ENCODE measurements at places on chromosomes 2 and 18.

- H3K4me1 ChIP-seq = no peaks in the 10 kb centered on the region
- H3K27ac ChIP-seq = no peak overlapping the region
- H3K36me3 ChIP-seq = no peaks in the 10 kb centered on the region
- no peak overlapping the region for H3K4me3 ChIP-seq
Observed at GRCh38 chr2:240411261-240412160, 24.0 kb upstream of the GPC1 start.

DNA sequence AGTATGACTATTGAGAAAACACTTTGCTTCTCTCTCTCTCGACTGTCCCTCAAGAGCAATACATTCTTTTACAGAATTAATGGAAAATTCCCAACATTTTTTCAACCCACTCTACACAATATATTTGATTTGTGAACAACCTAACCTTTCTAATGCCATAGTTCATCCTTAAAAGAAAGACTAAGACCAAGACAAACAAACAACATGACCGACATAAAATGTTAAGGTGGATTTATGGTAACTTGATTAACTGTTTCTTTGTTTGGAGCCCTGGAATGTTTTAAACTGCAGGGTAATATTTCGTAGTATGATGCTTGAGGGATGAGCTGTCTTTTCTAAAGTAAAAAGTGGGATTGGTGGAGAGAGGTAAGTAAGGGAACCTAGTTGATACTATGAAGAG lies 738.2 kb downstream of the MBD2 start:
- H3K36me3 ChIP-seq = no peaks in the 10 kb centered on the region
- H3K4me3 ChIP-seq = no peak overlapping the region
- no peaks in the 10 kb centered on the region for H3K4me1 ChIP-seq

DNA sequence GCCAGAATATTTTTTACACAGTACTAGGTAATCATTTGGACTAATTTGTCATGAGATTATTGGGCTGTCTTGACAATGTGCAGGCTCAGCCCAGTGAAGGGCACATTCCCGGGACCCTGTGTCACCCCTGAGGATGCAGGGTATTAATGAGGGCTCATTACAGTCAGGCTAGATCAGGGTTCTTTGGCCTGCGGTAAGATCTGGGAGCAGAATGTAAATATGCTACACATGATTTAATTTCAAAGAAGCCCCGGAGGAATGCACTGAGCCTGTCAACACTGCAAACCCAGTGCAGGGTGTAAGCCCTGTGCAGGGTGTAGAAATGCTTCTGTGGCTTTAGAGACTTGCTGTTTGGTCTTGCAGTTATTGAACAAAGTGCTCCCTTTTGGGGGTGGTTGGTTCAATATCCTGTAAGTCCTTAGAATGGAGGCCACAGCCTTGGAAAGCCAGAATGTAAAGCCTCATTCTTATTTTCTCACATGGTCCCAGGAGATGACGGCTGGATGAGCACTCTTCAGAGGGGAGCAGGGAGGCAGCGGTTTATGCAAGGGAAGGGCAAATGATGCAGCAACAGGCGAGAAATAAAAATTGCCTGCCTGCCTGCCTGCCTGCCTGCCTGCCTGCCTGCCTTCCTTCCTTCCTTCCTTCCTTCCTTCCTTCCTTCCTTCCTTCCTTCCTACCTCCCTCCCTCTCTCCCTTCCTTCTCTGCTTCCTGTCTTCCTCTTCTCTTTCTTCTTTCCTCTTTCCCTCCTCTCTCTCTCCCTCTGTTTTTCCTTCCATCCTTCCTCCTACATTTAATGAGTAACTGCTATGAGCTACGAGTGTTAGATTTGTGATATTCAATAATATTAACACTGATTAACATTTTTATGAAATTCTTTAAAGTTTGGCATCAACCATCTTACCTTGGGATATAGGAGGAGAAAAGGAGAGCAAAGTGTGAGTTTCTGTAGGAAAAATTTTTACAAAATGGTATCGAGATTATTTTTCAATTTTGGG lies 148.8 kb downstream of the VAPA start:
- H3K27me3 ChIP-seq = no peaks in the 10 kb centered on the region
- no peak for DNase-seq
- H3K36me3 ChIP-seq = no peaks in the 10 kb centered on the region
- no peak overlapping the region for H3K27ac ChIP-seq

DNA sequence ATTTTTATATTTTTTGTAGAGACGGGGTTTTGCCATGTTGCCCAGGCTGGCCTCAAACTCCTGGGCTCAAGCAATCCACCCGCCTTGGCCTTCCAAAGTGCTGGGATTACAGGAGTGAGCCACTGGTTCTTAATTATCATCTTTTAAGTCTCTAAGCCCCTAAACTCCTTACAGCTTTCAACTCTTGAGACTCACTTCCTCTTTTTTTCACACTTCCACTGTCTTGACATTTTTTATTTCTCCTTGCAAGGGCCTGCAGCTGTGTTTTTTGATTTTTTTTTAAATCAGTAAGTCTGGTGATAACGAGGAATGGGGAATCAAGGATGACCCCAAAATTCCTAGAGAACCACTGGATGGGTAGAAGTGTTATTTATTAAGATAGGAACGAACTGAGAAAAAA lies 8.6 kb upstream of the ABCB11 start:
- no peak overlapping the region for H3K27ac ChIP-seq
- no peak overlapping the region for H3K4me3 ChIP-seq
- H3K36me3 ChIP-seq = no peaks in the 10 kb centered on the region
- no peaks in the 10 kb centered on the region for H3K27me3 ChIP-seq
- no peak for DNase-seq

- H3K4me1 ChIP-seq = no peaks in the 10 kb centered on the region
- H3K36me3 ChIP-seq = no peaks in the 10 kb centered on the region
- H3K4me3 ChIP-seq = no peak overlapping the region
- no peak for DNase-seq
Observed at GRCh38 chr2:208906330-208906729, 499.7 kb downstream of the PTH2R start.

DNA sequence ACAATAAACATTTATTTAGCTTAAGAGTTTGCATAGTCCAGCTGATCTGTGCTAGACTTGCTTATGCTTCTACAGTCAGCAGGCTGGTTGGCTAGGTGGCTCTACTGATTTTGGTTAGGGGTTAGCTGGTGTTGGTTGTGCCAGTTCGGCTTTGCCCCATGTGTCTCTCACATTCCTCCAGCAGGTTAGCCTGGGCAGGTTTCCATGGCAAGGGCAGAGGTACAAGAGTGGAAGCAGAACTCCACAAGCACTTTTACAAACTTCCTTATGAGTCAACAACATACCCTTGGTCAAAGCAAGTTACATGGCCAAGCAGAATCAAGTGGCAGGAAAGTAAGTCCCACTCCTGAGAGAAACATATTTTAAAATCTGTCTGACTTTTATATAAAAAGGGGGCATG lies 82.3 kb downstream of the SS18 start:
- no peaks in the 10 kb centered on the region for H3K4me1 ChIP-seq
- no peak overlapping the region for H3K27ac ChIP-seq
- no peak overlapping the region for H3K4me3 ChIP-seq
- peaks cover 32% of the 10 kb centered on the region for H3K36me3 ChIP-seq

DNA sequence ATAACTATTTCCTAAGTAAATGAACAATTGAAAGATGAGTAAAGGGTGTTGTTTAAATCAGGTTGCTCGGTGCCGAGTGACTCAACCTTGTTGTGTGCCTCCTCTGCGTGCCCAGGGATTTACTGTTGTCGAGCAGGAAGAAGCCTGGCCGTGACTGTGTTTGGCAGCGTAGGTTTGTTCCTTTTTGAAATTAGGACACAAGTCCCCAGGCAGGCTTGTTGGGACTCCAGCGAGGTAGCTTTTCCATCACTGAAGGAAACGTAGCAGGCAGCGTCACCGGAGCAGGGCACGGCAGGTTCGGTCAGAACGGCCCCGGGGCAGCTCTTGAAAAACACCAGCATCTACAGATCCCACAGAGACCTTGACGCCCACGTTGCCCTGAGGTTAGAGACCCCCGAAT lies 48.6 kb downstream of the TMEM18 start:
- H3K4me3 ChIP-seq = no peak overlapping the region
- H3K4me1 ChIP-seq = peaks cover 8% of the 10 kb centered on the region
- no peak overlapping the region for H3K27ac ChIP-seq
- H3K36me3 ChIP-seq = no peaks in the 10 kb centered on the region
- no peaks in the 10 kb centered on the region for H3K27me3 ChIP-seq

- no peak overlapping the region for H3K4me3 ChIP-seq
- peaks cover 17% of the 10 kb centered on the region for H3K4me1 ChIP-seq
- no peaks in the 10 kb centered on the region for H3K27me3 ChIP-seq
- DNase-seq = peak; percentile 80
Observed at GRCh38 chr2:16138811-16139662, 198.7 kb downstream of the MYCN start.

DNA sequence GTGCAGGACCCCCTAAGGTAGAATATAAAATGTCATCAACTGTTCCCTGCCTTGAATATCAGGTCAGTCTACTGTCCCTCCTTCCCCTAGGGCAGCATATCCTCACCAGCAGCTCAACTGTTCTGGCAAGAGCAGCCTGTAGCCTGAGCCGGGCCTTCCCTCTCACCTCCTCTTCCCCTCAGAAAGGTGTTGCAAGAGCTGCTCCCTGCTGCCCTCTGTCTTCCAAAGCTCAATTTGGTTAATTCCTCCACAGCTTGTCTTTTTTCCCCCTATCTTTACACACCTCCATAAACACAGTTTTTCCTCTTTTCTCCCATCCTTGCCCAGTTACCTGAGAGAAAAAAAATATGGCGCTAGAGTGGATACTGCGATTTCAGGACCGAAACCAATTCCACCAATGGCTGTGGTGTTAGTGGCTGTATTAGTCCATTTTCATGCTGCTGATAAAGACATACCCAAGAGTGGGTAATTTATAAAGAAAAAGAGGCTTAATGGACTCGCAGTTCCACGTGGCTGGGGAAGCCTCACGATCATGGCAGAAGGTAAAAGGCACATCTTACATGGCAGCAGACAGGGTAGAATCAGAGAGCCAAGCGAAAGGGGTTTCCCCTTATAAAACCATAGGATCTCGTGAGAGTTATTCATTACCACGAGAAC lies 184.7 kb downstream of the MREG start:
- no peaks in the 10 kb centered on the region for H3K27me3 ChIP-seq
- no peak overlapping the region for H3K27ac ChIP-seq
- no peak overlapping the region for H3K4me3 ChIP-seq
- DNase-seq = peak; percentile 15
- no peaks in the 10 kb centered on the region for H3K36me3 ChIP-seq
- peaks cover 7% of the 10 kb centered on the region for H3K4me1 ChIP-seq

- no peaks in the 10 kb centered on the region for H3K27me3 ChIP-seq
- no peaks in the 10 kb centered on the region for H3K4me1 ChIP-seq
- no peak overlapping the region for H3K27ac ChIP-seq
- no peaks in the 10 kb centered on the region for H3K36me3 ChIP-seq
Observed at GRCh38 chr2:183349091-183349490, 224.8 kb downstream of the NUP35 start.

GRCh38 chr18:78912336-78912735 lies 67.3 kb upstream of the SALL3 start:
- no peak for DNase-seq
- no peaks in the 10 kb centered on the region for H3K27me3 ChIP-seq
- no peaks in the 10 kb centered on the region for H3K36me3 ChIP-seq
- no peak overlapping the region for H3K4me3 ChIP-seq
- H3K27ac ChIP-seq = no peak overlapping the region
- no peaks in the 10 kb centered on the region for H3K4me1 ChIP-seq

- no peaks in the 10 kb centered on the region for H3K27me3 ChIP-seq
- H3K36me3 ChIP-seq = no peaks in the 10 kb centered on the region
- H3K27ac ChIP-seq = no peak overlapping the region
- H3K4me3 ChIP-seq = no peak overlapping the region
- H3K4me1 ChIP-seq = no peaks in the 10 kb centered on the region
Observed at GRCh38 chr2:222490131-222490530, 65.8 kb downstream of the SGPP2 start.

- H3K27me3 ChIP-seq = no peaks in the 10 kb centered on the region
- no peaks in the 10 kb centered on the region for H3K36me3 ChIP-seq
- no peak for DNase-seq
- no peak overlapping the region for H3K4me3 ChIP-seq
- no peaks in the 10 kb centered on the region for H3K4me1 ChIP-seq
Observed at GRCh38 chr2:134021830-134022524, 231.9 kb upstream of the MGAT5 start.

DNA sequence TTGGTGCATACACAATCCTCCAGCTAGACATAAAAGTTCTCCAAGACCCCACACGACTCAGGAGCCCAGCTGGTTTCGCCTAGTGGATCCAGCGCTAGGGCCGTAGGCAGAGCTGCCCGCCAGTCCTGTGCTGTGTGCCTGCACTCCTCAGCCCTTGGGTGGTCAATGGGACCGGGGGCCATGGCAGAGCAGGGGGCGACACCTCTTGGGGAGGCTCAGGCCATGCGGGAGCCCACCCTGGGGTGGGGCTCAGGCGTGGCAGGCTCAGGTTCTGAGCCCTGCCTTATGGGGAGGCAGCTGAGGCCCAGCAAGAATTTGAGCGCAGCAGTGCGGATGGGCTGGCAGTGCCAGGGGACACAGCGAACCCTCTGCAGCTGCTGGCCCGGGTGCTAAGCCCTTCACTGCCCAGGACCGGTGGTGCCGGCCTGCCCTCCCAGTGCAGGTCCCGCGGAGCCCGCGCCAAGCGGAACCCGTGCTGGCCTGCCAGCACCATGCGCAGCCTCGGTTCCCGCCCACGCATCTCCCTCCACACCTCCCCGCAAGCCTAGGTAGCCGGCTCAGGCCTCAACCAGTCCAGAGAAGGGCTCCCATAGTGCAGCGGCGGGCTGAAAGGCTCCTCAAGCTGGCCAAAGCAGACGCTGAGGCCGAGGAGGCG lies 1566.6 kb upstream of the SLC39A10 start:
- no peaks in the 10 kb centered on the region for H3K4me1 ChIP-seq

DNA sequence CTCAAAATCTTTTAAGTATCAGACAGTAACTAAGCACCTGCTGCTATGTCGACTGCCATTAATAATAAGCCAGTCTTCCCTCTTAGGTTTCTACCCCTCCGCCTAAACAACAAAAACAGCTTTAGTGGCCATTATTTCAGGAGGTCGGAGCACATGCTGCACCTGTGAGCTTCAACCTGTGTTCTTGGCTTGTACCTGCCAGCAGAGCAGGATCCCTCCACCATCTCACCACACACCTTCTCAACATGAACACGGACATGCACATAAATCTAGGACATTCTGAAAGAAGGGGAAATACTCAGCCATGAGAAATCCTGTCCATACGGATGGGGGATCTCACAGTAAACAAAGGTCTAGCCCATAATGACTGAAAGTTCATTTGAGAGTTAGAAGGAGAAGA lies 3.7 kb downstream of the CYB5A start:
- no peak overlapping the region for H3K4me3 ChIP-seq
- peaks cover 14% of the 10 kb centered on the region for H3K4me1 ChIP-seq
- no peak for DNase-seq
- no peaks in the 10 kb centered on the region for H3K36me3 ChIP-seq
- no peak overlapping the region for H3K27ac ChIP-seq

GRCh38 chr2:135818937-135819610 lies 17.9 kb downstream of the LCT start:
- H3K4me3 ChIP-seq = no peak overlapping the region
- no peak overlapping the region for H3K27ac ChIP-seq
- no peaks in the 10 kb centered on the region for H3K36me3 ChIP-seq
- DNase-seq = no peak

- no peaks in the 10 kb centered on the region for H3K36me3 ChIP-seq
- H3K4me3 ChIP-seq = no peak overlapping the region
- no peak for DNase-seq
- H3K27me3 ChIP-seq = no peaks in the 10 kb centered on the region
Observed at GRCh38 chr2:237260686-237261085, 153.3 kb downstream of the COL6A3 start.

GRCh38 chr2:235701206-235701981 lies 207.6 kb downstream of the AGAP1 start:
- no peak overlapping the region for H3K27ac ChIP-seq
- H3K36me3 ChIP-seq = no peaks in the 10 kb centered on the region
- H3K4me1 ChIP-seq = peaks cover 10% of the 10 kb centered on the region
- DNase-seq = no peak
